ENCODE measurements at places on chromosomes 4 and X.

DNA sequence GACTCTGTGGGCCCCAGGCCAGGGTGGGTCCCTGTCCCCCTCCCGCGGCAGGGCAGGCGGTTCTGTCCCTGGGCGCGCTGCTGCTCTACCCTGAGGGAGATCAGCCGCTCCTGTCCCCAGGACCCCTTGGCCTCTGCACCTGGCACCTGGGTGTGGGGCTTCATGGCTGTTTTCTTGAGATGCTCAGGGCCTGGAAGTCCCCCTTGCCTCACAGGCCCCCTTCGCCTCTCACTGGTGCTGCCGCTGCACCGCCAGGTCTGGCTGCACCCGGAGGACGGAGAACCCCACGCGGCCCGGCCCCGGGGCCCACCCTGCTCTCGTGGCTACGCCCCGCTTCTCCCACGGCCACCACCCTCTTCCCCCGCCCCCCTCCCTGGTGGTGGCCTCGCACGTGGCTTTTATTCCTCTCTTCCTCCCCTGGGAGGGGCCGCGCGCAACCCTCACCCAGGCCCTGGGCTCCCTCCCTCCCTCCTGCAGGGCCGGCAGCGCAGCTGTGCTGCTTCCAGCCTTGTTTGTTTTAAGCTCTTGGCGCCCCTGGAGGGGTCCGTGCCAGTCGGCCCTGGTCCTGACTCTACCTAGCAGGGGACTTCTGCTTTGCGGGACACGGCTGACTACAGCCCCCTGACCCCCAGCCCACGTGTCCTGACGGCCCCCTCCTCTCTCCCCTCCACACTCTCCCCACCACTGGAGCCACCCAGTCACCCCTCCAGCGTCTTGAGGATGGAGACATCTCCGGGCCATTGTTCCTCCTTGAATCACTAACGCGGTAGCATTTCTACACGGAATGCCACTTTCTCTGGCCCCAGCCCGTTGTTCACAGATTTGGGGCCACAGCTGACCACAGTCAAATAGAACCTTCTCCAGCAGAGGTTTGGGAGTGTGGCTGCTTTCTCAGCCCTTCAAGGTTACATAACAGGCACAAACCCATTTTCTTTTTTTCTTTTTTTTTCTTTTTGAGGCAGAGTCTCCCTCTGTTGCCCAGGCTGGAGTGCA, 20.6 kb upstream of the CLDN24 start:
- no peak for DNase-seq

DNA sequence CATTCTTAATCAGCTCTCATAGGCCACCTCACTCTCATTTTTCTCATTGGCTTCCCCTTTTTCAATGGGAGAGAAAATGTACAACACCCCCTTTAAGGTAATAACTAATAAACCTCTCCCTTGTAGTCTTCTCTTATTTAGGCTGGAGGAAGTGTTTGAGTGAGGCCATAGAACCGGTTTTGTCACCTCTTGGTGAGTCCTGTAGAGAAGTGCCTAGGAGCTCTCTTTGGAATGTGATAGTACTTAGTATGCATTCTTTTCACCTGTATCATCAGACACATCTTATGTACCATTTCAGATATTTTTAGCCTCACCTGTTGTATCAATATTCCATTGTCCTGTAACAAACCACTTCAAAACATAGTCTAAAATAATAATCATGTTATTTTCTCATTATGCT, 3.5 kb upstream of the TAB3 start:
- DNase-seq: no peak

DNA sequence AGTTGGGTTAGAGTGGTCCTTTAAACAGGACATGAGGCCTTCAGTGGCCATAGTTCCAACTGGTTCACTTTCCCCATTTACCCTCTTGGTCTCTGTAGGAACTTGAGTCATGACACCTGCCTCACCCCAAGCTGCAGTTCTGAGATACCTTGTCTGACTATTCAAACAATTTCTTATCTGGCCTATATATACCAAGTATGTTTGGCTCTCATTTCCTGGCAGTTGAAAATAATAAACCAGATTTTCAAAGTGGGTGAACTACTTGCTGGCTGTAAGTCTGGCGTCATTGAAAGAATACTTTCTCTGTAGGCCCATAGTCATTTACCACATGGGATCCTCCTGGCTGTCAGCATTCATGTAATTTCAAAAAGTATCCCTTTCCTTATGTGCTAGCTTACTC, 228.8 kb downstream of the SHROOM3 start:
- DNase-seq: no peak

DNA sequence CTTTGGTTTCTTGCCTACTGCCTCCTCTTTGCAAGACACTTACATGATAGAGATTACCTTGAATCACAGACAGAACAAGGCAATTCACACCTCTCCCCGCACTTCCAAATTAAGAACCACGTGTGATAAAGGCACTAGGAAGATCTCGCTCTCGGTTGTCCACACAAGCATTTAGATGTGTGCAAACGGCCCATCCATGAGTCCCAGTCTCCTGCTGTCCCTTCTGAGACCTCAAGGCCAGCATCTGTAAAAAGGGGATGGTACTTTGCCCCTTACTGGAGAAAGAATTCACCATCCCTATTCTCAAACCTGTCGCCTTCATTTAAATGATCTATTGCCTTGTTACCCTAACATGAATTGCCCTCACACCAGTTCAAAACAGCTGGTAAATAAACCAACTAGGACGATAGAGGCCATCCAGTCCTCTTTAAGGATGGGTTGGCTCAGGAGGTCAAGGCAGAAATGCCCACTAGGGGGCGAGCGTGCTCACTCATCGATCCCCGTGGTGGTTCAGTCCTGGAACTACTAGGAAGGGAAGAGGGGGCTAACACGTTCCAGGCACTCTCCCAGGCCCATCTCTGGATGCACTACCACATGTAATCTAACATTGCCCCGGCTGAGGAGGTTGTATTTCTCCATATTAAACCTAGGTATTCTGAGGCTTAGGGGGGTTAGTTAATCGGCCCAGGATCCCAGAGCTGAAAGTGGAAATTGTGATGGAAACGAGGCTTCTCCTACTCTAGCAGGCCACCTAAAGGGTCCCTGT, 95.8 kb downstream of the DHX15 start:
- peak; percentile 4 for DNase-seq

DNA sequence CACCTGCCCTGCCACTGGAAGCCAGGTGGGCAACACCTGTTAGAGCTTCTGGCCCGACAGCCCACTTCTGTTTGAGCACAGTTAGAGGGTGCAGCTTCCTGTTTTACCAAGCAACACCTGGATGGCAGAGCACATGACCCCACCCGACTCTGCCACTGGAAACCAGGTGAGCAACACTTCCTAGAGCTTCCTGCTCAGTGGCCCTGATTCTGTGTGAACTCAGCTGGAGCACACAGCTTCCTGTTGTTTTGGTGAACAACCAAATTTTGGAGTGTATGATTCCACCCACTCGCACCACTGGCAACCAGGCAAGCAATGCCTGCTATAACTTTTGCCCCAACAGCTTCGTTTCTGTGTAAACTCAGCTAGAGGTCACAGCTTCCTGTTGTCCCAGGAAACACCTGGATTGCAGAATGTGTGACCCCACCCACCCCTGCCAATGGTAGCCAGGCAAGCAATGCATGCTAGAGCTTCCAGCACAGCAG, 163.8 kb upstream of the KLF8 start:
- DNase-seq: no peak

DNA sequence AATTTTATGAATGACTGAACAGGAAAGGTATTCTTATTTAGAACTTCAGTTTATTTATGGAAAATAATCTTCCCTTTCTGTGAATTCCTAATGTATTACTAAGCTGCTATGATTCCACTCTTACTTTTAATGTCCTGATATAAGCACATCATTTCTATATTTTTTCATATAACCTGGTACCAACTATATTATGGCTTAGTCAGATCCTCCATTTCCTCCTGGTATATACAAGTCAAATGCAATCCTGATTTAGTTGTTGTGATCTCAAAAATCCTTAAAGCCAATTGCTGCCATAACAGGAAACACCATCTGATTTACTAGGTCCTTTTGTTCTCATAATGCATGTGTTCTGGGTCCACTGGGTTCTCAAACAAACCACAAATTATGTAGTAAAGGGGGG, 26.8 kb downstream of the TRMT2B start:
- no peak for DNase-seq

GRCh38 chr4:82851885-82852750, 38.8 kb downstream of the SEC31A start:
- DNase-seq: no peak

DNA sequence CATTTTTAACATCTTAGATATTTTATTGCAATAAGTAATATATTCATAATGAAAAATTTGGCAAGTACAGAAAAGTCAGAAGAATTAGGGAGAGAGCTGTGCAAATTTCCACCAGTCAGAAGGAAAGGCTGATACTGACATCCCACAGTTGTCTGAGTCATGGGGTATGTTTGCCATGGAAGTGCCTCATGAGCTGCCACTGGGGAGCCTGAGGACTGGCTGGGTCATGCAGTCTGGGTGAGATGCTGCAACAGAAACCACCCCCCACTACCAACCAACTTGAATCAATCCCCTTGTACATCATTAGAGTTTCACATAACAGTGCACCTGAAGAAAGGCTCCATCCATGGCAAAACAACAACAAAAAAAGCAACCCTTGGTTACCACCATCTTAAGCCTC, 45.2 kb upstream of the ENPP6 start:
- DNase-seq: no peak

GRCh38 chr4:61933527-61933926, 733.4 kb downstream of the ADGRL3 start:
- DNase-seq: no peak

DNA sequence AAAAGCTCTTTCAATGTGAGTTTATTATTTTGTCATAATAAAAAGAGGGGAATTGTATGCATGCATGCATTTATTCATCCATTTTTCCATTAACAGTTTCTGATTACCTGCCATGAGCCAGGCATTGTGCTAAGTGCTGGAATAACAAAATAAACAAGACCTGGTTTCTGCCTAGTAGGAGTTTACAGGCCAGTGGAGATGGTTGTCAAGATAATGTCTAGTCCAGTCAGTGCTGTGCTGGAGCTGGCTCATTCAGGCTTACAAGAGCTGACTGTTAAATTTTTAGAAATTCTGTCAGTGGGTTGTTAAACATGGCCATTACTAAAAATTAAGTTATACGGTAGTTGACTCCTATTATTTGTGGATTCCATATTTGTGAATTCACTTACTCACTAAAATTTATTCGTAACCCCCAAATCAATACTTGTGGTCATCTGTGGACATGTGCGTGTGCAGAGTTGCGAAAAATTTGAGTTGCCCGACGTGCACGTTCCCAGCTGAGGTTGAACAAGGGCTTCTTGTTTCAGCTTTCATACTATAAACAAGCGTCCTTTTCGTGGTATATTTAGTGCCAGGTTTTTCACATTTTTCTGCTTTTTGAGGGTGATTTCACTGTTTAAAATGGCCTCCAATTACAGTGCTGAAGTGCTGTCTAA, 172.3 kb upstream of the RPS6KA3 start:
- no peak for DNase-seq

- DNase-seq: no peak
These were observed 29.2 kb upstream of the MXD4 start for GRCh38 chr4:2290974-2291704.

DNA sequence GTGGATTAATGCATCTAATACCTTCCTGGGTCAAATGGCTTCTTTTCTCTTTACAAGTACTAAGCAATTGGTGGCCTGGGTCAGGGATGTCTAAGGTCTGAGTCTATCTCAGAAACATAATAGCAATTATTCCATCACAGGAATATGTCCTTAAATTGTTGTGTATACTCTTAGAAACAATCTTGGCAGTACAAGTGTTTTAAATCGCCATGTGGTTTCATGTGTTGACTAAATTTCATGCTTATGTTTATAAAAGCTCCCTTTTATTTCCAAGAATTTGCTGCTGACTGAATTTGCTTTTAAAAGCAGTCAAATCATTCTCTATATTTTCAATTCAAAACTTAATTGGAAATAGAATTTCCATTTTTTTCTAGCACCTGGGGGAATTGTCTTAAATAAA, 125.3 kb upstream of the PACRGL start:
- no peak for DNase-seq

GRCh38 chr4:113292371-113293042, 243.1 kb downstream of the ANK2 start:
- DNase-seq: peak; percentile 76

DNA sequence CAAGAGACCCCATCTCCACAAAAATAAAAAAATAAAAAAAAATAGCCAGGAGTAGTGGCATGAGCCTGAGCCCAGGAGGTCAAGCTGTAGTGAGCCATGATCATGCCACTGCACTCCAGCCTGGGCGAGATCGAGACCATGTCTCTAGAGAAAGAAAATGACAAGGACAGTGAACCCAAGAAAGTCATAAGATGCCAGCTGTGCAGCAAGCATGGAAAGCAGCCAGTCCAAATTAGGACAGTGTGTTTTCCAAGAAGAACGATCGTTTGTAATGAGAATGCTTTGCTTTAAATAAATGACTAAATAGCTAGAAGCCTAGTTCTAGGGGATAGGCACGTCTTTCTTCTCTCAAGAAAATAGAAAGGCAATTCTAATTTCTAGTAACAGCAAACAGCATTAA, 58.4 kb upstream of the MSANTD1 start:
- no peak for DNase-seq

GRCh38 chr4:169024762-169025161, 14.7 kb upstream of the CBR4 start:
- DNase-seq: no peak

DNA sequence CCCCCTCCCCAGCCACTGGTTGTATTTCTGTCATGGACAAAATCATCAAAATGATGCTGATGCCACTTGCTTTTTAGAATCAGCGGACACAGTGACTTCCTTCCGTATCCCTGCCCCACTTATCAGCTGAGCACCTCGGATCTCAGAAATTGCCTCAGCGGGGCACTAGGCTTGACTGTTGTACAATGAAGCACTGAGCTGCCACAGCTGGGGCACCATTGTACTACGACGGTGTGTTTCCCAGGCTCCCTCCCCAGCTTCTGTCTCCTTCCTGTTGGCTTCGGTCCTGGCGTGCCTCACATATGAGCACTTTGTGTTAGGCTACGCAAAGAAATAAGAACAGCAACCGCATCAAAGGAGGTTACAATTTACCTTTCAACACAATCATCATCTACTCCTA, 82.4 kb downstream of the F11 start:
- DNase-seq: no peak

DNA sequence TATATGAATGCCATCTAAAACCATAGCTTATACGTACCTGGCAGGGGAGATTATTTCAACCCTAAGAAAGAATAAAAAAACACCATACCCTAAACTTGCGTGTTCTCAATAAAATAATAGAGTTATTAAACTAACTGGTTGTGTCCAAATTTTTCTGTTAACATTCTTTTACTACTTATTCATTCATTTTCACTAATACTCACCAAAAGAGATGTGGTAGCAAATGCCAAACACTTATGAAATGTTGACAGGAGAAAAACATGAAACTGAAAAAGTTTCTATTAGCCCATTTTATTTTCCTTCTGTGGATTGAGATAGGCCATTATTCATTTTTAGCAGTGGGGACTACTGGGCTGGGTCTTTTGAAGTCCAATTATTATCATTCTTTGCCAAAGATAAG, 102.0 kb downstream of the TSPAN5 start:
- DNase-seq: no peak

- DNase-seq: no peak
These were observed 23.3 kb downstream of the CAMK2D start for GRCh38 chr4:113738251-113738650.

DNA sequence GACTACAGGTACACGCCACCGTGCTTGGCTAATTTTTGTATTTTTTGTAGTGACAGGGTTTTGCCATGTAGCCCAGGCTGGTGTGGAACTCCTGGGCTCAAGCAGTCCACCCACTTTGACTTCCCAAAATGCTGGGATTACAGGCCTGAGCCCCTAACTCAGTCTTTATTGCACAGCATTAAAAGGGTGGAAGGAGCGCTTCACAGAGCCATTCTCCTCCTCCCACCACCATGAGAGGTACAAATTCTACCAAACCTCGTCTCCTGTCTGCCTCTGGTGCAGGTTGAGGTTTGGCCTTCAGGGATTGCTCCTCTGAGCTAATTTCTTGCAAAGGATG, 52.3 kb downstream of the TLR10 start:
- DNase-seq: no peak
